Esophagus squamous epithelium (tissue), 5 donors: ENCODE measurements at places on chromosomes 2 and 18. TPM values are rescaled to one million over a fixed set of nuclear protein-coding genes. Genes with fewer than 3 reads are reported as not detected.

Gene IL36RN
- total RNA-seq: 20.5 TPM

GRCh38 chr2:47617523-47618271 is 165.2 kb upstream of the MSH6 start:
- H3K27me3 ChIP-seq: no peaks in the 10 kb centered on the region
- no peak for DNase-seq
- no peak overlapping the region for H3K27ac ChIP-seq

GRCh38 chr2:157404363-157404762 is 39.5 kb downstream of the CYTIP start:
- DNase-seq: no peak
- no peak overlapping the region for H3K4me3 ChIP-seq
- H3K27ac ChIP-seq: peak overlapping the region; percentile 9
- H3K27me3 ChIP-seq: no peaks in the 10 kb centered on the region
- H3K4me1 ChIP-seq: no peaks in the 10 kb centered on the region
- no peaks in the 10 kb centered on the region for H3K36me3 ChIP-seq

DNA sequence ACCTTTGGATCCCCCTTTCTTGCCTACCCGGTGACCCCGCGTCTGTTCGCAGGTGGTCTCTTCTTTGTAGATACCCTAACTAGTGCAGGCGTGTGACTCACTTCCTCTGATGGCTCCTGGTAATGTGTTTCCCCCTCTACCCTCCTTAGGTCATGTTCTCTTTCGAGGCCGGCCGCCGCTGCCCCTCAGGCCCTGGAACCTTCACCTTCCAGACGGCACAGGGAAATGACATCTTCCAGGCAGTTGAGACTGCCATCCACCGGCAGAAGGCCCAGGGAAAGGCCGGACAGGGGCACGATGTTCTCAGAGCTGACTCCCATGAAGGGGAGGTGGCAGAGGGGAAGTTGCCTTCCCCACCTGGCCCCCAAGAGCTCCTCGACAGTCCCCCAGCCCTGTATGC is 1.6 kb downstream of the DOK1 start:
- no peaks in the 10 kb centered on the region for H3K27me3 ChIP-seq
- peaks cover 35% of the 10 kb centered on the region for H3K4me1 ChIP-seq
- H3K36me3 ChIP-seq: no peaks in the 10 kb centered on the region
- H3K4me3 ChIP-seq: peak overlapping the region; percentile 70

Gene LBX2
- total RNA-seq: not detected

- no peak for DNase-seq
- no peaks in the 10 kb centered on the region for H3K36me3 ChIP-seq
- H3K4me1 ChIP-seq: peaks cover 7% of the 10 kb centered on the region
These were observed 244.0 kb upstream of the HS6ST1 start for GRCh38 chr2:128562471-128563347.

- H3K4me1 ChIP-seq: peaks cover 28% of the 10 kb centered on the region
- DNase-seq: no peak
- no peak overlapping the region for H3K4me3 ChIP-seq
- no peaks in the 10 kb centered on the region for H3K36me3 ChIP-seq
- no peak overlapping the region for H3K27ac ChIP-seq
These were observed 51.2 kb upstream of the CREB1 start for GRCh38 chr2:207478572-207478971.

- H3K36me3 ChIP-seq: no peaks in the 10 kb centered on the region
- H3K4me3 ChIP-seq: no peak overlapping the region
- peaks cover 17% of the 10 kb centered on the region for H3K4me1 ChIP-seq
- H3K27me3 ChIP-seq: no peaks in the 10 kb centered on the region
These were observed 30.9 kb upstream of the UBE2F start for GRCh38 chr2:237935740-237936452.

Gene PREPL
- 25.0 TPM for total RNA-seq

DNA sequence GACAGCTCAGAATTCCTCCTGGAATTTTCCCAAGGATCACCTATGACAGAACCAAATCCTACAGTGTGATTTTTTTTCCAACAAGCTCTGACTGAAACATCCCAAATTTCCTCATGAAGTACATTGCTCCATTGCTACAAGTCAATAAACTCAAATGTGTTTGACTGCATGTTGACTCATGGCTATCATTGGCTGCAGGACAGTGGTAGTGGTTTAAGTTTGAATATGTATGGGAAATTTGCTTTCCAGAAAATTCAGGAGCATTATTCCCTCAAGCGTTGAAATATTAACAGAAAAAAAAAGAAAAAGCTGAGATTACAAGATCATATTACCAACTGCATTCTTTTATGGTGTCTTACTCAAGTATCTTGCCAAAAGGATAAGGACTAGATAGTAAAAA is 402.8 kb upstream of the DSEL start:
- H3K27ac ChIP-seq: no peak overlapping the region
- no peaks in the 10 kb centered on the region for H3K27me3 ChIP-seq
- no peaks in the 10 kb centered on the region for H3K36me3 ChIP-seq
- DNase-seq: no peak
- no peak overlapping the region for H3K4me3 ChIP-seq

DNA sequence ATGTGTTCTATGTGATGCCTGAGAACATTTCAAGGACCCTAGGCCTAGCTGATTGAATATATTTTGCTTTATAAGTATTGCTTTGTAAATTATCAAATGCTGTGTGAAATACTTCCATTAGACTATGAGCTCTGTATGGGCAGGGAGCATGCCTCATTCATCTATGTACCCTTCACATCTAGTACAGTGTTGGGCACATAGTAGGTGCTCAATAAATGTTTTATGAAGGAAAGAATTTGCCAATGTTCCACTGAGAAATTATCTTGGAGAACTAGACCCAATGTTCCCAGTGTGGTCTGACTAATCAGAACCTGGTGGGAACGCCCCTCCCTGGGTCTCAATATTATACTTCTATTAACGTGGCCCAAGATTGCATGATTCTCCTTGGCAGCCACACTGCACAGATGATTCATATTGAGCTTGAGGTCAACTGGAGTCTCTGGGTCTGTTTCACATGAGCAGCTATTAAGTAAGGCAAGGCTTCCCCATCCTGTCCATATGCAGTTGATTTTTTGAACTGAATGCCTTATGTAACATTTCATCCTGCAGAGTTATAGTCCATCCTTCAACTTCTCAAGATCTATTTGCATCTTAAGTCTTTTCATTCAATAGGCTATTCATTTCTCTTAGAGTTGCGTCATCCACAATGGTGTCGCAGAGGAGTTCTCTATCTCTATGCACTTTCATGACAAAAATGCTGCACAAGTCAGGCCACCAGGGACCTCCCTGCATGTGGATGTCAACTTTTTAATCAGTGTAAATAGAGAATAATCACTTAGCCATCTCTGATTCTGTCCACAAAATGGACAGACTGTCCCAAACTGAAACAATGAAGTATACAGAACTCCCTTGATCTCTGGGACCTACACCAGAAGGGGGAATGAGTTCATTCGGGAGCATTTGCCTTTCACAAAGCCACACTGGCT is 257.6 kb downstream of the CYP26B1 start:
- DNase-seq: no peak
- no peaks in the 10 kb centered on the region for H3K27me3 ChIP-seq
- no peak overlapping the region for H3K4me3 ChIP-seq
